ENCODE measurements at places on chromosomes 7 and 10. TPM values are rescaled to one million over a fixed set of nuclear protein-coding genes. Genes with fewer than 3 reads are reported as not detected.

PIP4K2A gene
- total RNA-seq, result 15.8 TPM

RTKN2 gene
- total RNA-seq, result 7.5 TPM

FAM107B gene
- total RNA-seq, result 82.8 TPM

CTTNBP2 gene
- total RNA-seq, result 3.4 TPM

CCDC146 gene
- total RNA-seq, result 35.7 TPM

CAMK1D gene
- total RNA-seq, result 10.0 TPM

VAX1 gene
- total RNA-seq, result 0.56 TPM

PLXNA4 gene
- 5.5 TPM for total RNA-seq

ARHGEF35 gene
- 1.3 TPM for total RNA-seq

DHTKD1 gene
- total RNA-seq, result 26.1 TPM

ZNF425 gene
- 4.3 TPM for total RNA-seq

C1QL3 gene
- 0.16 TPM for total RNA-seq

PTPRZ1 gene
- total RNA-seq, result 2.7 TPM

PRKCQ gene
- 2.5 TPM for total RNA-seq

IQUB gene
- 34.6 TPM for total RNA-seq

PTPN20 gene
- 39.6 TPM for total RNA-seq

INTS1 gene
- 185 TPM for total RNA-seq

TMEM236 gene
- total RNA-seq, result 0.43 TPM

GSTO2 gene
- total RNA-seq, result 28.9 TPM

EPO gene
- total RNA-seq, result 0.63 TPM

COL13A1 gene
- 1.5 TPM for total RNA-seq

All from testis (tissue), 5 donors.